Stimulated activated CD8-positive, alpha-beta memory T cell treated with anti-CD3 and anti-CD28 coated beads, Interleukin-12 subunit alpha, Interleukin-12 subunit beta, amount 100 ng/mL, for 1 hour (primary cell): ENCODE measurements at places on chromosomes 4 and X.

GRCh38 chr4:26179316-26179760, 141.5 kb upstream of the RBPJ start:
- DNase-seq, result no peak

DNA sequence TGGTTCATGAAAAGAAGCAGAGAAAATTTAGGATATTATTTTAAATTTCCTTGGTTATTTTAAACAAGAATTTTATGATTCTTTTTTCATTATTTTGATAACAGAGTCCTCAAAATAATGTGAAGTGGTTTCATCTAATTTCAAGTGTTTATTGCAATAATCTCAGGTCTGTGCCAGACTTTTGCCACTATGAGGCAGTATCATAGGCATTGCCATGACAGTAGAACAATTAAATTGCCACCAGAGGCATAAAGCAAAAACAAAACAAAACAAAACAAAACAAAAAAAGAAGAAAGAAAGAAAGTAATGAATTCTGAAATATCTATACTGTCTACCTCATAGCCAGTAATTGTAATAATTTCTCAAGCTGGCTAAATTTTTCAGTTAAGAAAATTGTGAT, 739.2 kb downstream of the KCTD8 start:
- no peak for DNase-seq

DNA sequence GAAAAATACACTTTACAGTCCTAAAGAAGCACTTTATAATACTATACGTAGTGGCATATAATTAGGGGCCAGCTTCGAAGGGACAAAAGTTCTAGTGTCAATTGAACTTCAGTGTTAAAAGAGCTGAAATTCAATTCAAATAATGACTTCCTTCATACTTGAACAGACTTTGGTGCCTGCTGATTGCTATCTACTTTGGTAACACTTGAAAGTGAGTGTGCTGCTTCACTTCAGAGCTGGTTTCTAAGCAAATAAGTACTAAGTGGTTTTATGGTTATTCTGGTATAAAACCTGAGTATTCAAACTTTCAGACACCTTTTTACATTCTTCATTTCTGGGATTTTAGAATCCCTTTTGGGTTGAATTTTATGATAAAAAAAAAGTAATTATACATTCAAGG, 107.0 kb downstream of the SLC4A4 start:
- DNase-seq, result no peak

DNA sequence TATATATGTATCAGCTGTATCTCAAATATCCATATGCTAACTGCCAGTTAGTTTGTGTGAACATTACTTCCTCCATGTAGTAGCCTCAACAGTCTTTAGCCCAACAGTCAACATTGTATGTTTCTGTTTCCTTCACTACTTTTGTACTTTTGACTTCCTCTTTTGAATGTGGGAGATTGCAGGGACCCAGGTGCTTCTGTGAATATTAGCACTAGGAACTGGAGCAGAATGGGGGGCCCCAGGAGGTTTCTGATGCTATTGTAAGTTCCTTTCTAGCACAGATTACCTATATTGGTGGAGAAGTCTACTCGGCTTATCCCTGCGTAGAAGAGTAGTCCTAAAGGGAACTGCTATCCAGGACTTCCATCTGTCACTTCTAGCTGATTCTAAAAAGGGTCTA, 2.3 kb downstream of the PLAC8 start:
- no peak for DNase-seq

DNA sequence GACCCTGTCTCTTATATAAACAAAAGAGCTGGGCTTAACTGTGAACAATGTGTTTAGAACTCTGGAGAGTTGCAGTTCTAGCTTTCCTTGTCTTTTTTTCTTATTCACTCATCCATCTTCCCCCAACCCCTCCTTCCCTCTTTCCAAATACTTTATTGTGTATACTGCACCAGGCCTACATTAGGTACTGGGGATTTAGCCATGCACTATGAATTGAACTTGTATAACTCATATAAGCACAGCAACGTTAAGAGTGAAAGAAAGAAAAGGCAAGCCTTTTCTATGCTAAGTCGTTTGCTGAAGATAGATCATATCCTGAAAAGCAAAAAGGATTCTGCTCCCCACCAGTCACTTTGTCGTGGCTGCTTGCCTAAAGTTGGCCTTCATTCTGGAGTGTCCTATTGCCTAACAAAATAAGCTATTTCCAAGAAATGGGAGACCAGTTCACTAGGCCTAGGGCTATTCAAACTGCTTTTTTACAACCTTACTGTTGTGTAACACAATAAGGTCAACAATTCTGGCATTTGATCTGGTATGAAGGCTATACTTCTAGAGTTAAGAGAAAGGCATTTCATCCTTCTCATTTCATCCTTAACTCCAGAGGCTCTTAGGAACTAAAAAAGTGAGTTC, 32.2 kb downstream of the CCNI start:
- DNase-seq, result no peak

DNA sequence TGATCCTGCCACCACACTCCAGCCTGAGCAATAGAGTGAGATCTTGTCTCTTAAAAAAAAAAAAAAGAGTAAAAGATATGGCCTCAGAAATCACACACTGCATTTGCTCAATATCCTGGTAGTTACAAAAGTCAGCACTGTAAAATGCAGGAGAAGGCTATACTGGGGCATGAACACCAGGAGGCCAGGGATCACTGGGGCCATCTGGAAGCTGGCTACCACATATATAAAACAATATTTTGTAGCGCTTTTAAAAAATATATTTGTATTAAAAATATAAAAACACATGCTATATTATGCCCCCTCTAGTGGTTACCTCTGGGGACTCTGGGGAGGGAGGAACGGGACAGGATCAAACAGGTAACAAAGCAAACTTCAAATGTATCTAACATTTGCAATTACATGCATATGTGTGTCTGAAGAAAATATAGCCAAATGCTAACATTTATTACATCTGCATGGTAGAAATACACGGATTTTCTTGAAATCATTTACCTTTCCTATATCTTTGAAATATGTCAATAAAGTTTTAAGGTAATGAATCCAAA, 4.0 kb downstream of the C4orf46 start:
- DNase-seq, result no peak

DNA sequence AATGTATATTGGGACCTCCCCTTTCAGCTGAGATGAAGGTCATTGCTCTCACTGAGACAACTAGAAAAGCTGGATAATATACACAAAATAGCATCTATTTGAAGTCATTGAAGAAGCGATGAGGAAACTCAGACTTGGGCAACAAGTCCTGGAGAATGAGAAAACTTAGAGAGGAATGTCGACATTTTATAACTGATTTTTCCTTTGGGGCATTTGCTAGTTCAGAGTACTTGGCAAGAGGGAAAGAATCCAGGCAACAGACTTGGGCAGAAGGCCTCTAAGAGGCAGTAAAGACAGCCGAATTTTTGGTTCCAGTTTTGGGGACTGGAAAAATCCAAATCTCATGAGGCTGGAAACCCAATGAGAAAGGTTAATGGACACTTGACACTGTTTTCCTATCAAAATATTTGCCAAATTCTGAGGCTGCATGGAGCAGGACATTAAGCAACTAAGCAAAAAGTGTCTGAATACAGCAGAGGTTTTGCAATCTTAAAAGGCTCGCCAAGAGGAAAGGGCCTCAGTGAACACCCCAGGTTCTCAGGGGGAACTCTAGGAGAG, 21.0 kb upstream of the ANXA5 start:
- no peak for DNase-seq

DNA sequence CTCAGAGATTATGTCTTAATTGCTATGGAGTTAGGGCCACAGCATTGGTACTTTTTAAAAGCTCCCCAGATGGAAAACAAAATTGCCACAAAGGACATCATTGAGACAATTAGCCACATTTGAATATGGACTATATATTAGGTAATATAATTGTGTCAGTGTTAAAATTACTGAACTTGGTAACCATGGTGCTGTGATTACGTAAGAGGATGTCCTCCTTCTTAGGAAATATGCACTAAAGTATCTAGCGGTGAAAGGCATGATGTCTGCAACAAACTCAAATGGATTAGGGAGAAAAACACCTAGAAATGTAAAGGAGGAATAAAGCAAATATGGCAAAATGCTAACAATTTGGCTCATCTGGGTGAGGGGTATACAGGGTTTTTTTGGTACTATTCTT, 89.9 kb upstream of the PAK3 start:
- no peak for DNase-seq

GRCh38 chr4:163332526-163333406, at the start of gene NPY1R:
Gene NPY1R, minus strand, starts transcription at chr4:163332596. Its CDS starts 6,042 bp downstream, at chr4:163326554.
- no peak for DNase-seq

DNA sequence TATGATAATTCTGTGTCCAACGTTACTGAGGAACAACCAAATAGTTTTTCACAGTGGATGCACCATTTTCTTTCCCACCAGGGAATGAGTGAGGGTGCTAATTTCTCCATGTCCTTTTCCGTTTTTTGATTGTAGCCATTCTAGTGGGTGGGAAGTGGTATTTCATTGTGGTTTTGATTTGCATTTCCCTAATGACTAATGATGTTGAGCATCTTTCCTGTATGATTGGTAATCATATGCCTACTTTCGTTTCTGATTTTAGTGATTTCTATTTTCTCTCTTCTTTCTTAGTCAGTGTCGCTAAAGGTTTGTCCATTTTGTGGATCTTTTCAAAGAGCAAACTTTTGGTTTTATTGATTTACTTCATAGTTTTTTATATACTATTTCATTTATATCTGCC, 32.1 kb upstream of the TEX13D start:
- no peak for DNase-seq

DNA sequence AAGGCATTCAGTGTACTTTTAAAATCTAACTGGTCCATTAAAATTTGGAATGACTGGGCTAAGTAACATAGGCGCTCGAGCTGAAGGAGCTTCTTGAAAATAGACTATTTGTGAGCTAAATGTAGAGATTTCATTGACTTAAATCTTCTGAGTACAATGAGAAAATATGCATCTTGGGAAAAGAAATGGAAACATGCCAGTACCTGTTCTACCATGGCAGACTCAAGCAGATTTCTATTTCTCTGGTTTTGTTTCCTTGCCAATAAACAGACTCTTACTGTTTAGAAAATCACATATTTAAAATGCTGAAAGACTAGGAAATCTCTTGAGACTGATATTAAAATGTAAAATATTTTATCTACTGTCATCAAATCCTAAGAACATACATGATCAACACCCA, 678.1 kb downstream of the FAT4 start:
- DNase-seq, result no peak

GRCh38 chr4:187171706-187172339, 448.2 kb upstream of the FAT1 start:
- DNase-seq, result no peak

DNA sequence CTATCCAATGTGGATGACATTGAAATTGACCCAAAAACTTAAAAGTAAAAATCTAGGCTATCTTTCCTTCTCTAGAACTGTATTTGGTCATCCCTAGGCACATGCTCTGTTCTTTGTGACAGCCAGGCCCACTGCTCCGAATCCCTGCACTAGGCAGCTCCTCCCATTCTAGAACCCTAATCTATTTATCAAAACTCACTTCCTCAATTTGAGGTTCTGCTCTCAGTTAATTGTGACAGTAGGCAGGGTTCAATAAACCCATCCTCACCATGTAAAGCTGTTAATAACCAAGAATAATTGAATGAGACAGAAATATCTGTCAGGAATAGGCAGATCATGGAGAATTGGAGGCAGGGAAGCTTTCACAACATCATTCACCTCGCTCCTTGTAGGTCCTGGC, 51.9 kb upstream of the IRF2 start:
- DNase-seq, result no peak

DNA sequence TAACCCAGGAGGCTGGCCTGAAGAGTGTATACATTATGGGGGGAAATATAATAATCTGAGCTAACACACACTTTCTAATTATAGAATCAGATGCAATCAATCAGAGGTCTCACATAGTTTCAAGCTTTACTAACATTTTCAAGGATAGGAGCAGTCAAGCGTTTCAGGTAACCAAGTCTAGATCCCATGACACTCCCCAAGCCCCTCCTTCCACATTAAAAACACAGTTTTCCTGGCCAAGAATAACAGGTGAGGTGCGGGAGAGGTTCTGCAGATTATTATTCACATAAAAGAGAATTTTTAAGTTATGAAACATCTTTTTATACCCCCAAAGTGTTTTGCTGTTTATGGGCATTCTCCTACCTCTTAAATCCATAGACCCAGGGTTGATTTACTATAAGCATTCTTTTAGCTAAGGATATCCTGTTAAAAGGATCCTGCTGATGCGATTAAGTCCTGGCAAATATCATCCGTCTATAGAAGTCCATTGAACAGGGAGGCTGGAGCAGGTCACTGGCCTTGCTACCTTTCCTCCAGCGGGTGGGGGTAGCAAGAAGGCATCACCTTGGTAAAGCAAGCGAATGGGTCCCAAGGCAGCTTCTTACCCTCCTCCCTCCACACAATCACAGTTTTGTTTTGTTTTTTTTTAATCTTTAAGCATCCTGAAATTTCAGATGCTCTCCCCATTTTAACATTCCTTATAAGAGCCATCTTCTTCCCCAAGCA, 104.7 kb upstream of the GPM6A start:
- no peak for DNase-seq

DNA sequence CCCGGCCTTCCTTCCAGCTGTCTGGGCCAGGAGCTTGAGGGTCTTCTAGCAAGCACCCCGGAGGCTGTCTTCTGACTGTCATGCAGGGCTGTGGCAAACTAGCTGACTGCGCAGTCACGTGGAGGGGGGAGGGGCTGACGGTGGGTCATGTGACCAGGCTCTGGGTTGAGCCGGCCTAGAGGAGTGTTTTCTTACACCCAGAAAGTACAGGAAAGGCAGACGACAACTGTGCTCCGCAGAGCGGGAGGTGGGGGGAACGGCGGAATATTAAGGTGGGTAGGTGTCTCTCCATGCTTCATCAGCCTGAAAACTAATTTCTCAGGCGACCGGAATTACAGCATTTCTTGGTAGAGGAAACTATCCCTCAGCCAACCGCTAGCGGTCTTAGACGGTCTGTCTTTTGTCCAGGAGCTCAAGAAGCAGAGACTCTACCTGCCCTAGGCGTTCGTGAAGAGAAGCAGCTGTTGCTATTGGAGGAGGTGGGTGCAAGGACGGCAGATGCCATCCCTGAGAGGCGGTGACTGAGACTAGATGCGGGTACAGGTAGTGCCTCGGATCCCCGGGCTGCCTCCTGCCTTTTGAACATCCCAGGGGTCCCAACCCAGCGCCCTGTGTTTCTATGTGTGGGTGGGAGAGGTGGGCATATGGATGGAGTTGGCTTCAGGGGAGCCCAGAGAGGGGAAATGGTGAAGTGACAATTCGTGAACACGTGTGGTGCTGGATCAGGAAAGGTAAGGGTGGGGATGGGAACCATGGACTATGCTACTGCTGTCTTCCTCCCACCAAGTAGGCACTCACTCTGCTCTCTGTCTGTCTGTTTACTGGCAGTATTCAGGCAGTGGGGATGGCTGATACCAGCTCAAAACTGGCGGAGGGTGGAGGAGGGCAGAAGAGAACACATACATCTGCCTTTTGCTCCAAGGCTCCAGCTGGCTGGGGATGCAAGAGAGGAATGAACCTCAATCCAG, 8.8 kb downstream of the GPRASP1 start:
- peak; percentile 60 for DNase-seq
